ENCODE measurements at places on chromosomes 13 and 19.

DNA sequence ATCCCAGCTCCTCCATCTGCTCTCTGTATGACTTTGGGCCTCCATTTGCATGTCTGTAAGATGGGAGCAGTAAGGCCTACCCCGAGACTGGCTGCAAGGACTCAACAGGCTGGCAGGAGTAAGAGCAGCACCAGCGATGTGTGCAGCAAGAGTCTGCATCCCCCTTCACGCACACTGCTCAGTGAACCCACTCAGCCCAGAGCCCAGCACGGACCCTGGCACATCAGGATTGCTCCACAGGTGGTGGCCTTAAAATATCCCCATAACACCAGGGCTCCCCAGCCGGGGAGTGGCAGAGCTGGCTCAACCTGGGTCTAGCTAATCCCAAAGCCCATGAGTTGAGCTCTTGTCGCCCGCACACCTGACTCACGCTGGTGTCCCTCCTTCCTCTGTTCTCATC, 23.4 kb downstream of the VRK3 start:
- DNase-seq, result no peak

- no peak for DNase-seq
Observed at GRCh38 chr13:74555651-74556420, 421.6 kb upstream of the KLF12 start.

- no peak for DNase-seq
Observed at GRCh38 chr19:33477781-33478180, 43.8 kb downstream of the PEPD start.

DNA sequence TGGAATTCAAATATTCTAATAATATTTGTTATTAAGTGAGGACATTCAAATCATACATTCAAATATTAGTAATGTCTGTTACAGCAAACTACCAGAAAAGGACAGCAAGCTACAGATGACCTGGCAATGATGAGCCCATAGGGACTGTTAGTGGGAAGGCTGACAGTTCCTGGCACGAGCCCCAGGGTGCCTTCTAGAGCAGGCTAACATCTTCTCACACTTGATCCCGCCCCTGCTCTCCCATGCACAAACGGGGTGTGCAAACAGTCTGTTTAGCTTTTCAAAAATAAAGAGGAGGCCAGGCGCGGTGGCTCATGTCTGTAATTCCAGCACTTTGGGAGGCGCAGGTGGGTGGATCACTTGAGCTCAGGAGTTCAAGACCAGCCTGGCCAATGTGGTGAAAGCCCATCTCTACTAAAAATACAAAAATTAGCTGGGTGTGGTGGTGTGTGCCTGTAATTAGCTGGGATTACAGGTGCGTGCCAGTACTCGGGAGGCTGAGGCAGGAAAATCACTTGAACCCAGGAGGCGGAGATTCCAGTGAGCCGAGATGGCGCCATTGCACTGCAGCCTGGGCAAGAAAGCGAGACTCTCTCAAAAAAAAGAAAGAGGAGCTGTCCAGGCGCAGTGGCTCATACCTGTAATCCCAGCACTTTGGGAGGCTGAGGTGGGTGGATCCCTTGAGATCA, 9.6 kb upstream of the GARRE1 start:
- DNase-seq, result no peak

DNA sequence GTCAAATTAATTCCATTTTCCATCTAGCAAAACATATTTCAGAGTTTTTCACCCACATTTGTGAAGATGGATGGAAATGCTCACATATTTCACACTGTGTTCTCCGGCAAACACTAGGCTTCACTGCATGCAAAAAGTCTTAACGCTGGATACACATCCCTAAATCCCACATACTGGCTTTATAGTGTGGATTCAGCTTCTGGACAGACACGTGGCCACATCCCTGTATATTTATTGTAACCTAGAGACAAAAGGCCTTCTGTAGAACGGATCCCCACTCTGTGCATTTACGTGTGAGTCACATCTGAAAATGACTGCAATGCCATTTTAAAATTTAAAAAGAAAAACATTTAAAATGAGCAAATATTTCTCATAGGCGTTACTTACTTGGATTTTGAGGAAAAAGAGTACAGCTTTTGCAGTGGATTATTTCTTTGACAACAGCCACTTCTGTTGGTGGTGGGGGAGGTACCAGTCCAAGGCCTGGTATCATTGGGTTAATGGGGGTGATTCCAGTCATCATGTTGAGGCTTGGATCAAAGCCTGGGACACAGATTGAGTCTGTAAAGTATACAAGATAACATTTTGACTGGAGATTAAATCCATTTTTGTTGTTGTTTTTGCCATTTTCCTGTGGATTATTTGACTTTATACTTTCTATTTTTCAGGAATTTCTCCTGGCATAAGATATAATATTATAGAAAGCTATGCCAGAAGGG, 337.7 kb downstream of the DNAJC15 start:
- no peak for DNase-seq

DNA sequence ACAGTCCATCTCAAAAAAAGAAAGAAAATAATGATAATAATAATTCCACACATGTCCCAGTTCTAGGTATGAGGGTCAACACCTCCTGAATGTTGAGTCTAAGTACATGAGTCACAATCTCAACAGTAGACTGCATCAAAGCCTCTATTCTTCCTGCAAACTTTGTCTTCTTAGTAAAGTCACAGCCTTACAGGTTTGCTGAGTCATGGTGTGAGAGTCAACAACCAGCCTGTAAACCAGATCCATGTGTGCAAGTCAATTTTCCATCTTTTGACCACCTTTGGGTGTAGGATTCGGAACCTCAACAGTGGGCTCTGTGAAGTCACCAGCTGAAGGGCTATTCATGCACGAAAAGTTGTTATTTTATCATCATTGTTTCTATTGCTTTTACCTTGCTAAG, 25.7 kb upstream of the ZNF729 start:
- no peak for DNase-seq

GRCh38 chr13:93769101-93769500, 542.5 kb downstream of the GPC6 start:
- no peak for DNase-seq

Data from activated T-helper 9 cell treated with anti-CD3 and anti-CD28 coated beads, Interleukin-2, amount 50 U/mL, for 16 hours (primary cell).